ENCODE measurements at places on chromosomes 2 and 18. TPM values are rescaled to one million over a fixed set of nuclear protein-coding genes. Genes with fewer than 3 reads are reported as not detected.

GRCh38 chr18:38664929-38665328, 1099.3 kb upstream of the CELF4 start:
- no peak for DNase-seq
- H3K4me1 ChIP-seq, result no peaks in the 10 kb centered on the region
- H3K4me3 ChIP-seq, result no peak overlapping the region

- H3K4me1 ChIP-seq, result peaks cover 28% of the 10 kb centered on the region
- no peaks in the 10 kb centered on the region for H3K36me3 ChIP-seq
- no peaks in the 10 kb centered on the region for H3K27me3 ChIP-seq
- H3K4me3 ChIP-seq, result no peak overlapping the region
- DNase-seq, result no peak
These were observed 9.1 kb downstream of the KLF7 start for GRCh38 chr2:207156451-207157161.

DNA sequence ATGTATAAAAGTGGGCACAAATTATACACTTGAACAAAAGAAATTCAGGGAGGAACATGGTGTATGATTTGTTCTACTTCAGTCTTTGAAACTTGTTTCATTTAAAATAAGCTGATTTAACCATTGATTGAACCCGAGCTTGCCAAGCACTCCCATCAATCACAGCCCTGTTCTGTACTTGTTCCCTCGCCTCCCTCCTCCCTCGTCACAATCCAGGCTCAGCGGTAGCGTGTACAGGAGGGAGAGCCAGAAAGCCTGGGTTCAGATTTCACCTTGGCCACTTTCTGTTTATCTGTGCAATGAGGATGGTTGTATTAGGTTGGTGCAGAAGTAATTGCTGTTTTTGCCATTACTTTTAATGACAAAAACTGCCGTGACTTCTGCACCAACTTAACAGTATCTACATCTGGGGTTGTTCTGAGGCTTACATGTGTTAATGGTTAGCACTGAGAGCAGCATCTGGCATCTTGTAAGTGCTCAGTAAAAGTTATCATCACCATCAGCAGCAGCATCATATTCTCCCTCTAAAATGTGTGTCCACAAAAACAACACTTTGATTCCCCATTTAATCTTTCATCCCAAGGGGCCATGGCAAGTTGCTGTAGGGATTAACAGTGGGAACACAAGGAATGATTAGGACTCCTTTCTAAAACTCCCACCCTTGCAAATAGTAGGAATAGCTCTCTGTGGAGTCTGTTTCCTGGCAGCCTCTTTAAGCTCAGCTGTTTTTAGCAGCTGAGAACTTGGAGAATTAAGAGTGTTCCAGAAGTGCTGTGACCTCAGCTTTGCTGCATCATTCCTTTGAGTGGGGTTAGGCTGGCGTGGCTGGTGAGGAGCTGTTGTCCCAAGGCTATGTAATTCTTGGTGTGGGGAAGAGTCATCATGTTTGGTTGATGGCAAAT, 4.7 kb downstream of the DPYSL5 start:
- DNase-seq, result no peak
- H3K27me3 ChIP-seq, result peaks cover 19% of the 10 kb centered on the region

CREG2 gene
- not detected for total RNA-seq

Measured in CD4-positive, alpha-beta T cell (primary cell).